ENCODE measurements at places on chromosomes 5 and 9.

DNA sequence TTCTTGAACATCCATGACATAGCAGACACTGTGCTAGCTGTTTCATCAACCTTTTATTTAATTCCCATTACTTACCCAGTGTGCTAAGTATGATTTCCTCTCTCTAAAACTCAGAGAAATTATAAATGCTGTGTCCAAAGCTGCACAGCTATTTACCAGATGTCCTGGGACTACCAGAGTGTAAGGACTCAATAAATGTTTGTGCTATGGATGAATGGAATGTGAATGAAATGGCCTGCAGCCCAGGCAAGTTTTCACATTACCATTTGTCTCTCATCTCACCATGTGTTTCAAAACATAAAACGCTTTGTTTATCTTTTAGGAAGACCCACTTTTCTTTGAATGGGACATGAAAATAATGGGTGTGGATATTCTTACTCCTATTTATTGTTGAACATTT lies 96.2 kb downstream of the ARHGEF28 start:
- H3K27ac ChIP-seq, result no peak overlapping the region
- H3K36me3 ChIP-seq, result no peaks in the 10 kb centered on the region
- peaks cover 5% of the 10 kb centered on the region for H3K27me3 ChIP-seq
- no peaks in the 10 kb centered on the region for H3K4me1 ChIP-seq

DNA sequence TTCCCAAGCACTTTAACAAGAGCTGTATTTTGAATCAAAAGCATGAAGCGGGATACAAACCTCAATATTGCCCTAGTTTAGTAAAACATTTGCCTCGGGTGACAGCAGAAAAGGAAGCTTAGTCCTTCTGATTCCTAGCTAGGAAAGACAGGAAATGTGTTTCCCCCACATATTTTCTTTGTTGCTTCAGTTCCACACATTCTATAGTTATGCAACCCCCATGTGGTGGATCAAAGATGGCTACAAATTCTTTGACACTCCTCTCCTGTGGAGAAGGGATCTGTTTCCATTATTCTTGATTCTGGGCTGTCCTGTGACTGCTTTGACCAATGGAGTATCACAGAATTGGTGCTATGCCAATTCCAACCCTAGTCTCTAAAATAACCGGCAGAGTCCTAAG lies 89.1 kb upstream of the SLC30A5 start:
- no peaks in the 10 kb centered on the region for H3K36me3 ChIP-seq
- no peak overlapping the region for H3K4me3 ChIP-seq
- peaks cover 24% of the 10 kb centered on the region for H3K27me3 ChIP-seq
- no peak overlapping the region for H3K27ac ChIP-seq
- no peak for DNase-seq
- H3K4me1 ChIP-seq, result no peaks in the 10 kb centered on the region

GRCh38 chr9:121784731-121785411 lies 133.4 kb downstream of the DAB2IP start:
- DNase-seq, result no peak
- no peak overlapping the region for H3K27ac ChIP-seq
- peaks cover 16% of the 10 kb centered on the region for H3K4me1 ChIP-seq
- H3K36me3 ChIP-seq, result no peaks in the 10 kb centered on the region
- no peak overlapping the region for H3K4me3 ChIP-seq
- H3K27me3 ChIP-seq, result peaks cover 6% of the 10 kb centered on the region

DNA sequence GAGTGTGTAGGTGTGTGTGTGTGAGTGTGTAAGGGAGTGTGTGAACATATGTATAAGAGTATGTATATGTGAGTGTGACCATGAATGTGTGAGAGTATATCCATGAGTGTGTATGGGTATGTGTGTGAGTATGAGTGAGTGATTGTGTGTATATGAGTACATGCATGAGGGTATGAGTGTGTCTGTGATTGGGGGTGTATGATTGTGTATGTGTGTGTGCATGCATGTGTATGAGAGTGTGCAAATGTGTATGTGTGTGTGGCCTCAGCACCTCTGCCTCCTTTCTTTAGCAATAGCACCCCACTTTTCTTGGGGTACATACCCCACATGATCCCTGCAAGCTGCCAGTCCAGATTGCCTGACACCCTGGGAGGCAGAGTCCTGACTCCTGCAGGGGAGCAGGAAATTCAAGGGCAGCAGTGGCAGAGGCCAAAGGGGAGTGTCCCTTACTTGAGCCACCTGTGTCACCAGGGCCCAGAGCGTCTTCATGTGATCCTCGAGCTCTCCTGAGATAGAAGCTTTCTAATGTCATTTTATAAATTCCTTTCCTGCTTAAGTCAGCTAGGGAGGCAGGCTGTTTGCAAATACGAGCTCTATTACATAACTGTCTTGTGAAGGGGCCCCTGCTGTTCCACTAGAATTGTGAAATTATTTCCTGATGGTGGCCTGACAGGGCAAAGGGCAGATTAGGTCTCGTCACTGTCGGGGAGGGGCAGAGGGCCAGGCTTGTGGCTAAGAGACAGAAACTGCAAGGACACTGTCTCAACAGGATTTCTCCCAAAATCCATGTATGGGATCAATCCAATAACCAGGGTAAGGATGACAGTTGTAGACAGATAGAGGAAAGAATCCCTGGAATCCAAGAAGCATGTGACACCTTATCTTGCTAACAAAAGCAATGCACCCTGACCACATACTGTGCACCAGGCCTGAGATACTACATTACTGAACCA lies 389.1 kb downstream of the GADD45G start:
- H3K27ac ChIP-seq, result no peak overlapping the region
- no peaks in the 10 kb centered on the region for H3K36me3 ChIP-seq
- no peak for DNase-seq
- H3K4me3 ChIP-seq, result no peak overlapping the region

DNA sequence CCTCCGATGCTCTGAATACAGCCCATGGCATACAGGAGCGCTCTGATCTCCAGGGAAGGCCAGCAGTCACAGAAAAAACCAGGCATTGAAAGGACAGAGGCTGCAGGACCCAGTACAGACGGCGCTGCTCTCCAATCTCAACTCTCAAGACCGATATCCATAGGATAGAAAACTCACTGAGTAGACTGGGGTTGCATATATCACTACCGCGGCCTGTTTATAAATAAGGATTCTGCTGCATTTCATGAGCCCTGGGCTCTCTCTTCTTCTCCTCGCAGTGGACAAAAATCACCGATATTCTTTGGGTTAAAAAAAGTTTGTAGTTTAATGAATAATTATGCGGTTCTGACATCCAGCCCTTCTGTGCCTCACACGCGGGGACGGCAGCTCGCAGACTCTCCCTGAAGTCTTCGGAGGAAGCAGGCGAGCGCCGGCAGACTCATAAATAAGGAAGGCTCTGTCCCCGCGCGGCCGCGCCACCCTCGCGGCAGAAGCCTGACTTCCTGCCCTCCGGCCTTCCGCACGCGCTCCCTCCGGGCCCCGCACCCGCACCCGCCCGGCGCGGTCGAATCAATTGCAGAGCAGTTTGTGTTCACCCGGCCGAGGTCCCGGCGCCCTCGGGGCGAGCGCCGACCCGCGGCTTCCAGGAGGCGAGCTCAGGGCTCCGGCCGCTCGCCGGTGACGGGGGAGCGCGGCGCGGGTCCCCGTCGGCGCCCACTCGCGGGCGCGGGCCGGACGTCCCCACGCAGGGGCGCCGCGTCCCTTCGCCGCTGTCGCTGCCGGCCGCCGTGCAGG lies at the start of gene FAM78A:
Gene FAM78A, minus strand, starts transcription at position 417 of the 795 bp plus-strand sequence. Its CDS starts 331 bp downstream, at position 86.
- DNase-seq, result peak; percentile 87
- peak within 1 kb of the TSS; percentile 91 for H3K4me3 ChIP-seq
- peak within 1 kb of the TSS; percentile 99 for H3K27ac ChIP-seq
- peaks cover 43% of the 10 kb centered on the region for H3K36me3 ChIP-seq

DNA sequence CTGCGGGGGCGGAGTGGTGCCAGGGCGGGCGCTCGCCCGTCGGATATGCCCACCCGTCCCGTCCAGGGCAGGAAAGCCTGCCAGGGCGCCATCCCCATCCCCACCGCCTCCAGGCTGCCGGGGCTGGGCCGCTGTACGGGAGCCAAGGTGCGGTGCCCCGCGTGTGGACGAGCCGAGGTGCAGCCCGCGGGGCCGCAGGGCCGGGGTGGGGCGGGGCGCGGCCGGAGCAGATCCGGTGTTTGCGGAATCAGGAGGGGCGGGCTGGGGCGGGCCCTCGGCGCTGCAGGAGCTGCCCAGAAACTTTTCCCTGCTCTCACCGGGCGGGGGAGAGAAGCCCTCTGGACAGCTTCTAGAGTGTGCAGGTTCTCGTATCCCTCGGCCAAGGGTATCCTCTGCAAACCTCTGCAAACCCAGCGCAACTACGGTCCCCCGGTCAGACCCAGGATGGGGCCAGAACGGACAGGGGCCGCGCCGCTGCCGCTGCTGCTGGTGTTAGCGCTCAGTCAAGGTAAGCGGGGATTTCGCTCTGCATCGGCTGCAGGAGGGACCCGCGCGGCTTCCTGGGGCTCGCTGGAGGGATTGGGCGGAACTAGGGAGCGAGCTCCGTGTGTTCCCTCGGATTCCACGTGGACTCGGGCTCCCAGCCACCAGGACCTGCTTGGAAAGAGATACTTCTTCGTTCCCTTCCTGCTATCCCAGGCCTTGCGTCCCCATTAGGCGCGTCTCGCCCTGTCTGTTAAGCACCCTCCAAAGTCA lies at the start of gene ITGA2:
Gene ITGA2, plus strand, starts transcription at position 328 of the 756 bp plus-strand sequence. Its CDS starts 117 bp downstream, at position 445.
- peaks cover 15% of the 10 kb centered on the region for H3K36me3 ChIP-seq
- H3K4me1 ChIP-seq, result peaks cover 47% of the 10 kb centered on the region
- H3K27ac ChIP-seq, result peak within 1 kb of the TSS; percentile 66
- peak within 1 kb of the TSS; percentile 84 for H3K4me3 ChIP-seq
- DNase-seq, result peak; percentile 83

GRCh38 chr5:74290634-74291241 lies 349.8 kb downstream of the ENC1 start:
- no peaks in the 10 kb centered on the region for H3K4me1 ChIP-seq
- no peak for DNase-seq
- H3K36me3 ChIP-seq, result no peaks in the 10 kb centered on the region
